ENCODE measurements at places on chromosomes 5 and 9.

DNA sequence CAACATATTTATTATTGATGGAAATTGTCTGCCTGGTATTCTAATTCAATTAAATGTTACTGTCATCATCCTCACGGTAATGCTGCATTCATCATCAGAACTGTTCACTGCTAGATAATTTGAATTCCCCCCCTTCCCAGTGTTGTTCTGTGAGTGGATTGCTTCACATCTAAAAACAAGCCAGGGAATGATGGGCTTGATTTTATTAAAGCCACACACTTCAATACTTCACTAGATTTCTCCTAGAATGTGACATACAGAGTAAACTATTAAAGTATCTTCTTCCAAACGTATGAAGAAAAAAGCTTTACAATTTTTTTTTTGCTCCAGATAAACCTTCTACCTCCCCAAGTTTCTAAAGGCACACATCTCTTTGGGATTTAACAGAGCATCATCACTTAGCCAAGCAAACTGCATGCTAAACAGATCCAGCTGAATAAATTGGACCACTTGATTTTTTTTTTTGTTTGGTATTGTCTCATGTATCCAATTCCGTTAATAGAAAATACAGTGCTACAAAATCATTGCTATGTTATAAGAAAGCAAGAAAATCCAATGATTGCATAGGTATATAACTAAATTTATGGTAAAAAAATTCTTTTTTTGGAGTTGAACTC lies 692.4 kb downstream of the MTRR start:
- DNase-seq: no peak

DNA sequence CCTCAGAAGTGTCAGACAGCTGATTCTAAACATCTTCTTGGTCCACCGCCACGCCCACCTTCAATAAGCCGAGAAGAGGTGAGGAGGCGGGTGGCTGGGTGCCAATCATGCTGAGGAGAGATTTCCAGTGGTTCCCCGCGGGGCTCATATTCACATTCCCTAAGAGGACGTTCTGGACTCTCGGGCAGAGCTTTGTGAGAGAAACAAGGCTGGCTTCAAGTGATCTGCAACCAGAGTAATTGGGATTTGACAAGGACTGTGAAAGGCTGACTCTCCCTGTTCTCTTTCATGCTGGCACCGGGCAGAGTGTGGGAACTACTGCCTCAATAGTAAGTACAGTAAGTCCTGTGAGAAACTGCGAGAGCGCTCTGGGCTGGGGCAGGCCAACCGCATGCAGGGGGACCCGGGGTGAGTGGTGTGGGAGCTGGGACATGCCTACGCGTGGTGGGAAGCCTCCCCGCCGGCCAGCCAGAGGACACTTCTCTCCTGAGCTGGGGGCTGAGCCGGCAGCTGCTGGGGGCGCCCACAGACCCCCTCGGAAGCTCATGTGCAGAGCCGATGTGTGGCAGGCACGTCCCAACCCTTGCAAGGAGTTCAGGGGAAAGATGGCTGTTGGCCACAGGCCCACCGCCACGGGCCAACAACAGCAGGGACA lies 110.9 kb downstream of the LIFR start:
- no peak for DNase-seq

DNA sequence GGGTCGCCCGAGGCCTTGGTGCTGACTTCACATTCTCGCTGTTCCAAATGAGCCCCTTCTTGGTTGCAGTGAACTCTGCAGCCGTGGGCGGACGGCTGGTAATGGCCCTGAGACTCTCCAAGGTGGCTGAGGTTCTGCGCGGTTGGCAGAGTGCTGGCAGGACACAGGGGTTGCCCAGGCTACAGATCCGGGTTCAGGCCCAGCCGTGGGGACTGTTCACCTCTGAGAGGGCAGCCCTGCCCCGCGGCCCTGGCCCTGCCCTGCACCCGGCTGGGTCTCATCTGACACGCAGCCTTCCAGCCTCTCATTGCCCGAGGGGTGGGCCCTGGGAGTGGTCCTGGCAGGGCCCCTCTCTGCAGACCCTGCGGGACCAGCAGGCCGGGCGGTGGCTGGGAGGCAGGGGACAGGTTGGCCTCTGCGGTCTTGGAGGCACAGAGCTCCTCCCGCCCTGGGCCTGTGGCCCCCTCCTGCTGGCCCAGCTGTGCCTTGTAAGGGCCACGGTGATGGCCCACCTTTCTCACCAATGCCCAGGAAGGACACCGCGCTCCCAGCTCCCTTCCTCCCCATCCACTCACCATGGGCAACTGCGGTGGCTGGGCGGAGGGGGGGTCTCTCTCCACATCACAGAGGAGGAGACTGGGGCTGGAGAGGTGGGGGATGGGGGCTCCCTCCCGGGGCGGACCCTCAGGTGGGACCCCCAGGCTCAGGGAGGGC lies 51.6 kb downstream of the AHRR start:
- peak; percentile 18 for DNase-seq

- DNase-seq: no peak
Measured at GRCh38 chr9:128362774-128363173, 8.4 kb upstream of the URM1 start.

- no peak for DNase-seq
Measured at GRCh38 chr9:126885131-126885641, 24.7 kb downstream of the ZBTB34 start.

GRCh38 chr5:54594181-54594580 lies 76.6 kb downstream of the SNX18 start:
- no peak for DNase-seq

- DNase-seq: no peak
Measured at GRCh38 chr5:68344447-68345111, 129.0 kb downstream of the PIK3R1 start.
